ENCODE measurements at places on chromosomes 11 and 22.

- no peak for DNase-seq
Measured at GRCh38 chr11:122813176-122813893, 25.0 kb upstream of the CRTAM start.

- no peak for DNase-seq
Measured at GRCh38 chr11:92050305-92050704, 174.3 kb upstream of the FAT3 start.

- DNase-seq = no peak
Measured at GRCh38 chr11:117814204-117814765, 10.3 kb downstream of the FXYD2 start.

GRCh38 chr22:46584081-46584921 is 35.9 kb upstream of the GRAMD4 start:
- DNase-seq = peak; percentile 80

DNA sequence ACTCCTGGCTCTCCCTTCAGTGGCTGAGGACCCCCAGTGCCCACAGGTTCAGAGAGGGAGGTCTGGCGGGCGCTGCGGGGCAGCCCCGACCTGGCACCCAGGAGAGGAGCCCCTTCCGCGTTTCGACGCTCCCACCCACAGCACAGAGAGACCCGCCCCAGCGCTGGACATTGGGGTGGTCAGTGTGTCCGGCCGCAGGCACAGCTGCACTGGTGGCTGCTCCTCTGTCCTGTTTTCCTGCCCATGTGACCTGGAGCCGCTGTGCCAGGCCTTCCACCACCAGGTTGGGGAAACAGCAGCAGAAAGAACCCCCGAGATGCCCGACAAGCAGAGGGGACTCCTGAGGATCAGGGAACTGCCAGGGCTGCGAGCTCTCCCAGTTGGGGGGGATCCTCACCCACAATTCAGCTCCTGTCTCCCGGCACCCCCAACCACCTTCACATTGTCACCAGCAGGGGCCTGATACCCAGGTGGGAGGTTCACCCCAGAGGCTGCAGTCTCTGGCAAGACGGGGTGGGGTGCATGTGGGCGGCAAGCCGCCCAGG is 13.6 kb downstream of the KRTAP5-5 start:
- no peak for DNase-seq

GRCh38 chr11:2389377-2390026 is 11.0 kb upstream of the TSSC4 start:
- no peak for DNase-seq

DNA sequence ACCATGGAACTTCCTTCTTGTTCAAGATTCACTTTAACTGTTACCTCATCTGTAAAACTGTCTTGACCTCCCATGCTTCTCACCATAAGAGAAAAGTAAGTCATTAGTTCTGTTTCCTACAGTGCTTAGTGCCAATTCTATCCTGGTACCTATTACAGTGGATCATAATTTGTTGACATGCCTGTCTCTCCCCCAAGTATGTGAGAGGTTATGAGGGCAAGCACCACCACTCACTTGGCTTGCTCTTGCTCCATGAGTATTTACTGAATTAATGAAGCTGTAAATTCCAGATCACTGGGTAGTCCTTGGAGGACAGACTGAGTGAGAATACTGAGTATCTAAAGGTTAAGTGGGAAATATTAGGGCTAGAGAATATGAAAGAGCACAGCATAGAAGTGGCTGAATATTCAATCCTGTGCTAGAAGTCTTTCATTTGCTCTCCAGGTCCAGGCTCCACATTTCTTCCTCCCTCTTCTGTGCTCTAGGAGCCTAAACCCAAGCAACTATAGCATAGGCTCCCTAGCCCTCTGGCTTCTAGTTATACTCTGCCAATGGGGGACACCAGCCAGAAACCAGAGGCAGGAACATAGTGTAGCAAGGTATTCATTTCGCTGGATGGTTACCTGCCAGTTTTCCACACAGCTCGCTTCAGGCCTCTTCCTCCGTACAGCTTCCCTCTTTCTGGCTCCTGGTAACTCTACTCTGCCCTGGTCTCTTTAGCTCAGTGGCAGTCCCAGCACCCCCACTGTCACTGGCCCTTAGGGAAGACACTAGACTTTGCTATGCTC is 118.2 kb upstream of the SLC5A12 start:
- DNase-seq = no peak

DNA sequence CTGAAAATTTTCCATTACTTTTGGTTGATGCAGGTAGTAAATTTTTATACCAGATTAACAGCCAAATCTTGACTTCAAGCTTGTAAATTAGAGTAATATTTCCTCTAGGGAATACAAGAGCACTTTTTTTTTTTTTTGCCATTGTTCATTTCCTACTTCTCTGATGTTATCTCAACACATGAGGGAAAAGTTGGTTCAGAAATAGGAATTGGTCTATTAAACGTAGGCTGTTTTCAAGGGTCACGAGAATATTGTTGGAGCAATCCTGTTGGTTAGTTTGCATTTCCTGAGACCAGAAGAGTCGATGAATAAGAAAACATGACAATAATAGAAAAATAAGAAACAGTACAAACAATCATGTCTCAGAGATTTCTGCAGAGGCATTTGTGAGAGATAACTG is 453.9 kb upstream of the CCDC179 start:
- no peak for DNase-seq

- DNase-seq = no peak
Measured at GRCh38 chr11:92180664-92181251, 43.9 kb upstream of the FAT3 start.

DNA sequence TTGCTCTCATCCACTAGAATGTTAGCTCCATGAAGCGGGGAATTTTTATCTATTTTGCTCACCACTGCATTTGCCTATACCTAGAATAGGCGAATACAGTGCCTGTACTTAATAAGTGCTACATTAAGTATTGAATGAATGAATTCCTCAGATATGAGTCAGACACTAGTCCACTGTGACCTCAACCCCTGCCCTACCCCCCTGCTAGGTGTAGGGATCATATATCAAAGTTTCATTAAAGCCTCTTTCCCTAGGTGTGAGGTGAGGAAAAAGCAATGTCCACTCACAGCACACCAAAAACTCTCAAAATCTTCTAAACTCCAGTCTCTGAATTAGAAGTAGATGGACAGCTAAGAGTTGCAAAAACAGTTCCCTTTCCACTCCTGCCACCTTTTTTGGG is 9.8 kb upstream of the PSMA1 start:
- DNase-seq = no peak

DNA sequence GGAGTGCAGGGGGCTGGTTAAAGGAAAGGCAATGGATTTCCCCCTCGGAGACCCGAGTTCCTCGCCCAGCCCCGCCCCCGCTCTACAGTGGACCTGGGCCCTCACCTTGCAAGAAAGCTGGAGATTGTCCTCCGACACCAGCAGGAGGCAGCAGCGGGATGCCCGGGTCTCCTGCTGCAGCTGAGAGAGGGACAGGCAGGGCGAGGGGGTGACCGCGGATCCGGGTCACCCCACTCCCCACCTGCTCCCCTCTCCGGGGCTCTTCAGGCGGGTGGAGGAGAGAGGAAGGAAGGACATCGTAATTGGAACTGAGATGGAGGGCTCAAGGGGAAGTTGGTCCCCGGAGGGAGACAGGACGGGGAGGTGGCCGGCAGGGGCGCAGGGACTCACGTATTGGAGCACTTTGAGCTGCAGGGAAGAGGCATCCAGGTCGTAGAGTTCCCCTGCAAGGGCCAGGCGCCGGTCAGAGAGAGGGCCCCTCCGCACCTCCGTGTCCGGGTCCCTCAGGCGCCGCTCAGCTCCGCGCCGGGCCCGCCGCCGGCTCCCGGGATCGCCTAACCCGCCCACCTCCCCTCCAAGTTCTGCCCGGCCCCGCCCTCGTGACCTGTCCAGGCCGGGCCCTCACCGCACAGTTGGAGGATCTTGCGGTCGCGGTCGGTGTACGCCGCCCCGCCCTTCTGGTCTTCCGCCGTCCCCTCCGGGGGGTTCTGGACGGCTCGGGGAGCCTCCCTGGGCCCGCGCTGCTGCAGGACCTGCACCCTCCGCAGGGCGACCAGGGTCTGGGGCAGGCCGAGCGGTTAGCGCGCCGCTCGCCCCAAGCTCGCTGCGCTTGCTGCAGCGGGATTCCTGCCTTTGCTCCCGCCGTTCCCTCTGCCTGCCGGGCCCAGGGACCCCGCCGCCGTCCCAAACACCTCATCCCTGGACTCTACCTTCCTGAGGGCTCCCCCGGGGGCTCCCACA is 84.1 kb downstream of the PDE2A start:
- peak; percentile 36 for DNase-seq

DNA sequence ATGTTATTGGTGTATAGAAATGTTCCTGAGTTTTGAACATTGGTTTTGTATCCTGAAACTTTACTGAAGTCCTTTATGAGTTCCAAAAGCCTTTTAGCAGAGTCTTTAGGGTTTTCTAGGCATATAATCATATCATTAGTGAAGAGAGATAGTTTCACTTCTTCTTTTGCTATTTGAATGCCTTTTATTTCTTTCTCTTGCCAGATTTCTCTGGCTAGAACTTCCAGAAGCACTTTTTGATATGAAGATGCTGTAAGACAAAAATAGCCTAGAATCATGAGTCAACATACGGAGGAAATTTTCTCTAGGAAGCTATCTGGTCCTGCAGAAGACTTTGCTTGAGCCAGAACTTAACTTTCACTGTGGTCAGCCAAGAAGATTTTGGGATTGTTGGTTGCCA is 86.7 kb upstream of the IZUMO1R start:
- no peak for DNase-seq

DNA sequence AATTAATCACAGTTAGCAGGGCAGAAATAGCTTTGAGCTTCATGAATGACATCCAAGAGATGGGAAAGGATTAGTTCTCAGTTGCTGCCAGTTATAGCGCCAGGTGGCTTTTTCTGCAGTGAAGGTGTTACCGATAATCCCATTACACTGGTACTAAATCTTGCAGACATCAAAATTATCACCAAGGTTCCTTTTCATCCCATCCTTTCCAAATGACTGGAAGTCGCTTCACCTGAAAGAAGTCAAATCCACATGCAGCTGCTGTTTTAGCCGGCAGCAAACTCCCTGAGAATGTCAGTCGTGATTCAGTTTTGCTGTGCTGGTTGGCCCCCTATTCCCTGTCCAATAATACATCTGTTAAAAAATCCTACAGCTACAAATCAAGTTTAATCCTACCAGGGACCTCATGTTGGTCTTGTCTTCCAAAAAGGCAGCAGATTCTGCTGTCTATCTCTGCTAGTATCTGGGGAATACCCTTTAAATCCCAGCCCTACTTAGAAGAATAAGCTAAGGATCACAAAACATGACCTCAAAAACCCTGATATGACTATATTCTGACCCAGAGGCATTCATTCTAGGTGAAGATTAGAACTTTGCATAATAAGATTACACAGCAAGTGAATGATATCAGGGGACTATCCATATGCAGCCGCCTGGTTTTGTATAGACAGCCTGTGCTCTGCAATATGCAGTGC is 31.7 kb downstream of the IMMP1L start:
- DNase-seq = peak; percentile 42
